ENCODE measurements at places on chromosomes 6 and 20. TPM values are rescaled to one million over a fixed set of nuclear protein-coding genes. Genes with fewer than 3 reads are reported as not detected.

Gene PLN
- polyA plus RNA-seq = 6.2 TPM

Gene RNGTT
- 17.3 TPM for polyA plus RNA-seq

Gene TRDN
- polyA plus RNA-seq = 2.7 TPM

Gene ANKRD66
- polyA plus RNA-seq = not detected

Gene TREML2
- polyA plus RNA-seq = 0.04 TPM

Gene MATN4
- 0.17 TPM for polyA plus RNA-seq

Gene HLA-DRB1
- polyA plus RNA-seq = 45.9 TPM

Gene CPXM1
- polyA plus RNA-seq = 256 TPM

Gene SOX18
- polyA plus RNA-seq = 6.5 TPM

Gene FOXO3
- 49.9 TPM for polyA plus RNA-seq

GRCh38 chr20:47354714-47355488, 1.6 kb downstream of the ZMYND8 start:
- no peak for DNase-seq

DNA sequence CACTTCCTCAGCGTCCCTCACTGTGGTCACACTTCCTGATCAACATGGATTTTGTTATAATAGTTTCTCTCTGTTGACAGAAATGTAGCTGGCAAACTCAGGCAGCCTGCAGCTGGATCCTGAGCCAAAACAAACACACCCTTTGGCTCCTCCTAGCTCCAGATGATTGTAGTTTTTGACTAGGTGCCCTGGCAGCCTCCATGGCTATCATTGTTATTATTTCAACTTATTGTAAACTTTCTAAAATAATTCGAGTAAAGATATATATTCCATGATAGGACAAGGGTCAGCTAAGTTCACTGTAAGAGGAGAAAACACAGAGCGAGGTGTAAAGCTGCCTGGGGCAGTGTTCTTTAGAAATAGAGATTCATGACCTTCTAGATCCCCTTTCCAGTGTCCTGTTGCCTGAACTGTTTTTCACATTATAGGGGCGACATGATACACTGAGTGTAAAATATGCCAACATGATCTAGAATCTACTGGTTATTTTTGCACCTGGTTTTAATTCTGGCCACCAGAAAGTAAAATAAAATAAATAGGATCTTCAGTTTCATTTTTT, 98.2 kb upstream of the HDGFL1 start:
- peak; percentile 29 for DNase-seq

DNA sequence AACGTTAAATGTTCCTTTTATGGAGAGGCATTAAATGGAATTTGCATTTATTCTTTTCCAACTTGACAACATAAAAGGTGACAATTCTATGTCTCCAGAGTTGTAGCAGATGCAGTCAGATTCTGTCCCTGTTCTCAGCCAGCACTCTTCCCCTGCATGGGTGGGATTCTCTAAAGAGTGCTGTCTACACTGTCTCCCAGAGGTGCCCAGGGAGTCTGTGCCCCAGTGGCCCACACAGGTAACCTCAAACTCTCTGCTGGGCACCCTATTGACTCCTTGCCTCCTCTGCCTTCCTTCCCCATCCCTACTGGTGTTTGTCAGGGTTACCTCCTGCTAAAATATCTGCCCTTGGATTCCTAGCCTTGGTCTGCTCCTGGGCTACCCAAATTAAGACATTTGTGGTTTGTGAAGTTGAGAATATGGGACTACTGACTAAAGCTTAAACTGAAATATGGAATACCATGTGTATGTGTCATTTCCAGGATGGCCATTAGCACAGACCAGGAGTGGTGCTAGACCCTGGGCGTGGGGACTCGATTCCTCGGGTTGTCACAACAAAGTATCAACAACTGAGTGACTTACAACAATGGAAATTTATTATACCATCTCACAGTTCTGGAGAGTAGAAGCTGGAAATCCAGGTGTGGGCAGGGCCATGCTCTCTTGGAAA, 284.7 kb downstream of the CDH26 start:
- no peak for DNase-seq

- peak; percentile 47 for DNase-seq
Measured at GRCh38 chr6:23659125-23659524, 466.9 kb upstream of the NRSN1 start.

DNA sequence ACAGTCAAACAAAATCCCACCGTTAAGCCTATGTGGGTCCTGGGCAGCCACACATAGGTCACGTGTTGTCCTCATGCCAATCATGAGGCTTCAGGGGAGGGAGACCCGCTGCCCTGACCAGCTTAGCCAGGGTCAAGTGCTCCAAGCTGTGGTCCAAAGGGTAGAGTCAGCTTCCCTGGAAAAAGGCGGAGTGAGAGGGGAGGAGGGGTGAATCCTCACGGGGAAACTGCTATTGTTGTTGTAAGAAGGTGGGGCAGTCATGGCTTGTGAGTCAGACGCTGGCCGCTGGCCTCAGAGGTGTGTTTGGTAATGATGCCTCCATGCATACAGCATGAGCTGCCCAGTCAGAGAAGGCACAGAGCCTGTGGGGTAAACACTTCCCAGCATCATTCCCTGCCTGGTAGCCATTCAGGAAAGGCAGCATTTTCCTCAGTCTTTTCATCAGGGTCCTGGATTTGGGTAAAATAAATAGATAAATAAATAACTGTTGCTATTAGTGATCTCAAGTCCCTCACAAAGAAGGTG, 8.7 kb downstream of the CST3 start:
- DNase-seq = no peak

DNA sequence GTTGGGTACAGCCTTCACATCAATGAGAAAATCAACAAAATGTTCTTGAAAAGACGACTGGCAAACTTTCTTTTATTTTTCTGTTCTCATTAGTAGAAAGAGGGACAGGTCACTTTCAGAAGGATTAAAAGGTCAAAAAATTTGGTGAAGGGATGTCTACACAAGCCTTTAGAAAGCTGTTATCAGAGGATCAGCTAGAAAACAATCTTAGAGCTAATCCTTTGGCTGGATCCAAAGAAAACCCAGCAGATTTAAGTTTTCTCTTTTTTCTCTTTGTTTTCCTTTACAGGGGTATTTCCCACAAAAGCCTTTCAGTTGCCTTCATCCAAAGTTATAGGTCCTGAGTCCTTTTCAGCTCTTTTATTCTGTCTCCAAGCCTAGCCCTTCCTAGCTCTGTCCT, 57.3 kb upstream of the EDN1 start:
- DNase-seq = no peak

GRCh38 chr6:134909701-134910592, 40.0 kb downstream of the ALDH8A1 start:
- DNase-seq = no peak

GRCh38 chr20:47438464-47439381, 63.0 kb upstream of the NCOA3 start:
- no peak for DNase-seq

GRCh38 chr6:79038061-79038460, 40.0 kb downstream of the PHIP start:
- DNase-seq = no peak

DNA sequence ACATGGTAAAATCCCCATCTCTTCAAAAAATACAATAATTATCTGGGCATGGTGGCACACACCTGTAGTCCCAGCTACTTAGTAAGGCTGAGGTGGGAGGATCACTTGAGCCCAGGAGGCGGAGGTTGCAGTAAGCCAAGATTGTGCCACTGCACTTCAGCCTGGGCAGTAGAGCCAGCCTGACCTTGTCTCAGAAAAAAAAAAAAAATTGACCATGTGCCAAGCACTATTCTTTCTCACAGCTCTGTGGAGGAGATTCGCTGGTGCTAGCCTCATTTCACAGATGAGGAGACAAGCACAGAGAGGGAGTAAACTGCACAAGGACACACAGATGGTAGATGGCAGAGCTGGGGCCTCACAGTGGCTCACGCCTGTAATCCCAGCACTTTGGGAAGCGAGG, 131.8 kb upstream of the JARID2 start:
- DNase-seq = no peak

- DNase-seq = no peak
Measured at GRCh38 chr6:41929924-41930323, 8.6 kb downstream of the BYSL start.

- no peak for DNase-seq
Measured at GRCh38 chr6:55433446-55434130, 106.3 kb downstream of the GFRAL start.

GRCh38 chr20:51326201-51326819, 216.2 kb downstream of the NFATC2 start:
- DNase-seq = no peak

DNA sequence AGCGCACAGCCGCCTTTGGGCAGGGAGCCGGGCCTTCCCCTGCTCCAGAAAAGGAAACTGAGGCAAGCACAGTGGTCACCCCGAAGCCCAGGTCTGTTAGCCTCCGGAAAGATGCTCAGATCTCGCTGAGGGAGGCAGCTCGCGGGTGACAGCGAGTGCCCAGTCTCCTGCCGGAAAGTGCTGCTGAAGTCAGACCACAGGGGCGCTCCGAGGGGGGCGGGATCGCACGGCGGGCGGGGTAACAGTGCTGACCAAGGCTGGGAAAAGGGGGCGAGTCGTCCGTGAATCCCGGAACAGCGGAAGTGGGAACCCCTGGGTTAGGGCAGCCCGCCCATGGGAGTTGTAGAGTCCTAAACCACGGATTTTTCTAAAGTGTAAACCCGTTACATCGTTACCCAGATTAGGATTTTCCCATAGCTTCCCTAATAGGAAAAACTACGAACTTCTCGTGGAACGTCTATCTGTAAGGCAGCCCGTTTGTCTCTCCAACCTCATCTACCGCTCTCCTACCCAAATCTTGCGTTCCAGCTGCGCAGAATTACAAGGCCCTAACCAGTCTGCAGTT, 504 bp downstream of the VPS16 start:
- no peak for DNase-seq

DNA sequence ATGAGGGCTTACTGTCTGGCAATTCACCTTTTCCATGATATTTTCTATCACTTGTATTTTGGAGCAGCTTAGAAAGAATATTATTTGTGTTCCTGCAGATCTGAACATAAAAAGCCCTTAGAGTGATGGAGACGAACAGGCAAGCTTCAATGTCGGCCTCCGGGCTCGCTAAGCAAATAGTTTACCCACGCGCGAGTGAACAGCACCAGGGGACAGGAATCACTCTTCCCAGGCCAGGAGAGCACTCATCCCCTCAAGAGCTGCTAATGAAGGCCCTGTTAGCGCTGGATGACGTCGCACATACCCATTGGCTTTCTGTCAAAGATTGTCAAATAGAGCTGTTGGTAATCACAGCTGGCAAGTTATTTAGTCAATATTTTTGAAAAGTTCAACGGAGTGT, 395.7 kb downstream of the ZFAND3 start:
- no peak for DNase-seq

- no peak for DNase-seq
Measured at GRCh38 chr6:149037051-149037671, 280.4 kb upstream of the TAB2 start.

GRCh38 chr6:112032728-112033127, 21.2 kb upstream of the CCN6 start:
- DNase-seq = no peak

DNA sequence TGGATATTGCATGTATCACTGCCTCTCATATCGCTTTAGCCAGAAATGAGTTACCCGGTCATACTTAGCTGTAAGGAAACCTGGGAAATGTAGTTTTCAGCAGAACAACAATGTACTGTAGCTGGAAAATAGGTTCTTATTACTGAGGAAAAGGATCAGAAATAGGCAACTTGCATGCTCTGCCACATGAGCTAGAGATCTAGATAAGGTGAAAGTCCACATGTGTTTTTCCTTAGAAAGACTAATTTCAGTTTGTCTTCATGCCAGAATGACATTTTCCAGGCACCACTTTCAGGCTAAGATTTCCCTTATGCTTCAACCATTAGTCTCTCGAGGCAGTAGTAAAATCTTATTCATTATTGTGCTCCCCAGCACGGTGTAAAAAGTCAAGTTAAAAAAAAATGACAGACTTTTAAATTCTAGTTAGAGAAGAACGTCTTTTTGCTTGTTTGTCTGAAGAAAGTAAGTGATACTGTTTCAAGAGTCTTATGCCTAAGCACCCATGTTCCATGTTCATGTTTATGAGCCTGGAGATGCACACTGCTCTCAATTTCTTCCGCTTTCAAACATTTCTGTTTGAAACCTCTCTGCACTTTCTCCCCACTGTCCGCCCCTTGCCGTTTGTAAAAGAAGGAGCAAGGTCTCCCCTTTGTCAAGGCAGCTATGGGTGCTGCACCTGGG, 67.6 kb downstream of the ZNF831 start:
- DNase-seq = no peak

GRCh38 chr6:4313044-4313686, 177.8 kb upstream of the ECI2 start:
- no peak for DNase-seq

All from right renal cortex interstitium (tissue), 3 donors.